ENCODE measurements at places on chromosomes 1 and 21. TPM values are rescaled to one million over a fixed set of nuclear protein-coding genes. Genes with fewer than 3 reads are reported as not detected.

DNA sequence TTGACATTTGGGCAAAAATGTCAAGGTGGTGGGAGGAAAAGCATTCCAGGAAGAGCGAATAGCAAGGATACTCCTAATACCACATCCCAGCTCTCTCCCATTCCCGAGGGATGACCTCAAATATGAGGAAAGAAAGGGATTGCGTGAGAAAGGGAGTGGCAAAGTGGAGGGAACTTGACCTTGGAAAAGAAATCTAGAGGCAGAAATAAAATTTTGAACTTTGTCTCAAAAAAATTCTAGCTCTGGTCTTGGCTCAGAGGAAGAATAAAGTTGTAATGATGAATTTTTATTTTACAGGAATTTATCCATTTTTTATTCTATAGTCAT, 127.8 kb downstream of the TBX19 start:
- H3K36me3 ChIP-seq = no peaks in the 10 kb centered on the region
- DNase-seq = peak; percentile 44
- H3K4me3 ChIP-seq = no peak overlapping the region
- H3K4me1 ChIP-seq = peaks cover 22% of the 10 kb centered on the region
- no peaks in the 10 kb centered on the region for H3K27me3 ChIP-seq

DNA sequence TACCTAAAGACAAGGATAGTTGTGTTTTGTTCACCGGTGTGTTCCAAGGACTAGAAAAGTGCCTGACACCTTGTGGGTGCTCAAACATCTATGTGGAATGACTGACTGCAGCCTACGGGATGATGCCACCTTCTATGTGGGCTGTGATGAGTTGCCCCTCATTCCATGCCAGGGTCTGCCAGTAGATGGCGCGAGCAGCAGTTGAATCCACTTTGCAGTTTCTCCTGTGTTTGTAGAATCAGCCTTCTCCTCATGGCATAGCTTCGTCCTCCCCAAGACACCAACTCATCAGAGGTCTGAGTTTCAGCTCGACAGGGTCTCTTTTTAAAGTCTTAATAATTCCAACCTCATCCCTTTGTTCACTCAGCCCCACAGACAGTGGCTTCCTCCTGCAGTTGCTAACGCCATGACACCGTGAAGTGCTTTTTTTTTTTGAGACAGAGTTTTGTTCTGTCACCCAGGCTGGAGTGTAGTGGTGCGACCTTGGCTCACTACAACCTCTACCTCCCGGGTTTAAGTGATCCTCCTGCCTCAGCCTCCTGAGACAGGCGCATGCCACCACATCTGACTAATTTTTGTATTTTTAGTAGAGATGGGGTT, 133.7 kb downstream of the CAPN8 start:
- H3K36me3 ChIP-seq = no peaks in the 10 kb centered on the region
- H3K27me3 ChIP-seq = peaks cover 24% of the 10 kb centered on the region
- peak; percentile 87 for DNase-seq
- H3K4me1 ChIP-seq = no peaks in the 10 kb centered on the region
- no peak overlapping the region for H3K4me3 ChIP-seq
- H3K27ac ChIP-seq = no peak overlapping the region

The TMCO4 gene
- 19.0 TPM for total RNA-seq

The ADGRL4 gene
- total RNA-seq = 0.21 TPM

The RGS4 gene
- not detected for total RNA-seq

The CDKN2C gene
- 2.8 TPM for total RNA-seq

The ENSA gene
- 294 TPM for total RNA-seq

The YBEY gene
- 26.7 TPM for total RNA-seq

The LY9 gene
- not detected for total RNA-seq

The SLAMF9 gene
- total RNA-seq = not detected

DNA sequence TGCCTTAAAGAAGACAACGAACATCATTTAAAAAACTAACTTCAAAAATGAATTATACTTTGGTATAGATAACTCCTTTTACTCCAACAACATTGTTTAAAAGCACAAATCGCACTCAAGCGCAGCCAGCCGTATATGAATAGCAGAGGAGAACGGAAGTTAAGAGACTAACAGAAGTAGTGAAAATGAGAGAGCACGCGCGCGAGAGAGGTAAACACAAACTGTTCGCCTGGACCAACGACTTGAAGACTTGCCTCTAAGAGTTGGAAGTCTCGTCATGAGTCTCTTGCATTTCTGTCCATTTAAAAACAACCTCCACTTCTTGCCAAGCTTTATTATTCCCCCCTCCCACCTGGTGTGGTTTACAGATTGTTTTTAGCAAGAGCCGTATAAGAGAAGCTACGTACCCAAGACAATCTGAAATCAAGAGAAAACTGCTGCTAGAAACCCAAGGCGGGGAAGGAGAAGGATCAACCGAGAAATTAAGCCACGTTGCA, 479 bp downstream of the SELENOF start:
- H3K4me1 ChIP-seq = peaks cover 34% of the 10 kb centered on the region
- H3K36me3 ChIP-seq = peaks cover 23% of the 10 kb centered on the region
- no peak overlapping the region for H3K4me3 ChIP-seq
- DNase-seq = peak; percentile 35

DNA sequence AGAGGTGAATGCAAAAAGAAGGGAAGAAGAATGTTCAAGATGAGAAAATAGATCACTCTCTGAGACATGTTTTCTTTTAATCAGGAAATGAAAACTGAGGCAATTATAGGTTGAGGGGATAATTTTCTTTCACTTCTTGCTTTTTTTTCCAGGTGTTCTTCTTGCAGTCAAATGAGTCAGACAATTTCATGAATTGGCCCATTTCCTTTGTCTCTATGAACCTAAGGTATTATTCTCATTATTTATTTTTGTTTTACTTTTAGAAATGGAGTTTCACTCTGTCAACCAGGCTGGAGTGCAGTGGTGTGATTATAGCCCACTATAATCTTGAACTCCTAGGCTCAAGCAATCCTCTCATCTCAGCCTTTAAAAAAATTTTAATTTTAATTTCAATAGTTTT, 3.5 kb upstream of the VASH2 start:
- DNase-seq = no peak
- H3K4me1 ChIP-seq = no peaks in the 10 kb centered on the region
- H3K27ac ChIP-seq = no peak overlapping the region
- no peak overlapping the region for H3K4me3 ChIP-seq
- H3K27me3 ChIP-seq = peaks cover 4% of the 10 kb centered on the region
- H3K36me3 ChIP-seq = no peaks in the 10 kb centered on the region

GRCh38 chr1:219422811-219423598, 189.9 kb downstream of the ZC3H11B start:
- H3K27ac ChIP-seq = no peak overlapping the region
- DNase-seq = peak; percentile 22
- H3K36me3 ChIP-seq = no peaks in the 10 kb centered on the region
- H3K4me3 ChIP-seq = no peak overlapping the region
- H3K4me1 ChIP-seq = no peaks in the 10 kb centered on the region
- peaks cover 80% of the 10 kb centered on the region for H3K27me3 ChIP-seq

DNA sequence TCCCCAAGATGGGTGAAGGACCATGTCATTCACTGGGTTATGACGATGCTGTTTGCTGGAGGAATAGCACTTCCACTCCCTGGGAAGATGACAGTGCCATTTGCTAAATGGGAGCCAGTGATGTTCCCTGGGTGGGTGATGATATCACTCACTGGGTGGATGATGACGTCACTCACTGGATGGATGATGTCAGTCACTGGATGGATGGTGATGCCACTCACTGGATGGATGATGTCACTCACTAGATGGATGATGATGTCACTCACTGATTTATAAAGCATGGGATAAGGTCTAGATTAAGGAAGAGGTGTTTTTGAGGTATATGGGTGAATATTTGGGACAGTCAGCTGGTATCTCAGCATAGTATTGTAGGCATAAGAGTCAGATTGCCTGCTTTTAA, 457.2 kb downstream of the AJAP1 start:
- no peaks in the 10 kb centered on the region for H3K36me3 ChIP-seq
- H3K4me3 ChIP-seq = no peak overlapping the region
- no peaks in the 10 kb centered on the region for H3K27me3 ChIP-seq
- H3K27ac ChIP-seq = no peak overlapping the region

DNA sequence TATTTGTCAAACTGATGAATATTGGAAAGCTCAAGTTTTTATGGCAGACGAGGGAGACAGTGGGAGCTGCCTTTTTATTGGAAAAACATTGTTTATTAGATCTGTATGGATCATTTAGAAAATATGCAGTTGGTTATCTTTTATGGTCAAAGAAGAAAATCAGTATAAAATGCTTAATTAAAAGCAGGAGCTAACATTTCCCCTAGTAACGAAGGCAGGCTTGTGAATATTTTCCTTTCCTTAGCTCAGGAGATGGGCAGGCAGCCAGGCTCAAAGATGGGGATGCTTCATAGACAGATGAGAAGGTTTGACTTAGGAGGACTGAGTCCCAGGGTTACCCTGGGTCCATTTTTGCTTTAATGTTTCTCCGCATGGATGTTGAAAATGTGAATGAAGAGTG, 26.0 kb downstream of the ROR1 start:
- H3K36me3 ChIP-seq = no peaks in the 10 kb centered on the region
- no peak overlapping the region for H3K4me3 ChIP-seq

The SLC2A1 gene
- total RNA-seq = 87.5 TPM

DNA sequence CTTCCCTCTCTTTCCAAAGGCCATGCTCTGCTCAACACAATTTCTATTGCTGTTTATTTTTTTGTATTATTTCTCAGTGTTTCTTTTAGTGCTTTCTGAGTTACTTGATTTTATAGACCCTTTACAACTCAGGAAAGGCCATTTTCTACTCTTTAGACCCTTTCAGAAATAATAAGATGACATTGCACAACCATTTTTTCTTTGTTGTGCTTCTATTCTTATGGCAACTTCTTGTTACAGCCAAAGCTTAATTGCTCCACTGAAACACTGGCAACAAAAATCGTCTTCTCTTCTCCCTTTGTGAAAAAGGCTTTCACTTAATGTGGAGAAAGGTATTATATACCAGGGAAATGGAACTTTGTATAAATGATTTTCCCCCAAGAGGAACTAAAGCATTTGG, 39.0 kb upstream of the SAMSN1 start:
- H3K27me3 ChIP-seq = no peaks in the 10 kb centered on the region
- no peak overlapping the region for H3K4me3 ChIP-seq
- H3K4me1 ChIP-seq = no peaks in the 10 kb centered on the region

The TTLL7 gene
- 2.0 TPM for total RNA-seq

The TNN gene
- total RNA-seq = not detected

The KRTAP22-1 gene
- total RNA-seq = not detected

- H3K36me3 ChIP-seq = peaks cover 16% of the 10 kb centered on the region
- peak; percentile 83 for DNase-seq
- H3K27ac ChIP-seq = peak overlapping the region; percentile 41
- H3K4me3 ChIP-seq = peak overlapping the region; percentile 50
These were observed 13.6 kb downstream of the EVA1C start for GRCh38 chr21:32426066-32426465.

The CD84 gene
- not detected for total RNA-seq

DNA sequence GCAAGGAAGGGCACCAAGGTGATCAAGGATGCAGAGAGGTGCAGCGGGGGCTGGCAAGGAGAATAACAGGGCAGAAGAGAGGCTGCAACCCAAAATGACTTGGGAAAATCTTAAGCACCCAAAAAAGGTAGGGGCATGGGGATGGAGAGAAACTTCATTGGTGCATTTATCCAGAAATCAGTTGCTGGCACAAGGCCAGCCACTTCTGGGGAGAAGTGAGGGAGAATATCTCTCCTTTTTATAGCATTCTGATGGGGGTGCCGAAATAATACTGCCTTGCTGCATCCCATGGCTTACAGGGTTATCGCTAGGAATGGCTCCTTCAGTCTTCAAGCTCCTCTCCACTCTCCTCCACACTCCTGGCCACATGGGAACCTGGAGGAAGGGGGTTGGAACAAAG, 47.9 kb downstream of the SUSD4 start:
- H3K36me3 ChIP-seq = peaks cover 6% of the 10 kb centered on the region
- no peaks in the 10 kb centered on the region for H3K4me1 ChIP-seq
- no peak overlapping the region for H3K27ac ChIP-seq
- peak; percentile 24 for DNase-seq

The BCAN gene
- 0.37 TPM for total RNA-seq

- DNase-seq = no peak
- no peak overlapping the region for H3K27ac ChIP-seq
- H3K36me3 ChIP-seq = peaks cover 7% of the 10 kb centered on the region
- no peaks in the 10 kb centered on the region for H3K27me3 ChIP-seq
These were observed 4.1 kb upstream of the TMEM52 start for GRCh38 chr1:1922956-1923833.

The CYP2J2 gene
- total RNA-seq = 0.42 TPM

- H3K27me3 ChIP-seq = no peaks in the 10 kb centered on the region
- DNase-seq = no peak
- H3K36me3 ChIP-seq = no peaks in the 10 kb centered on the region
- H3K4me3 ChIP-seq = no peak overlapping the region
- peaks cover 5% of the 10 kb centered on the region for H3K4me1 ChIP-seq
These were observed 34.9 kb upstream of the LYPD8 start for GRCh38 chr1:248790456-248790855.

The TNFRSF1B gene
- total RNA-seq = not detected

DNA sequence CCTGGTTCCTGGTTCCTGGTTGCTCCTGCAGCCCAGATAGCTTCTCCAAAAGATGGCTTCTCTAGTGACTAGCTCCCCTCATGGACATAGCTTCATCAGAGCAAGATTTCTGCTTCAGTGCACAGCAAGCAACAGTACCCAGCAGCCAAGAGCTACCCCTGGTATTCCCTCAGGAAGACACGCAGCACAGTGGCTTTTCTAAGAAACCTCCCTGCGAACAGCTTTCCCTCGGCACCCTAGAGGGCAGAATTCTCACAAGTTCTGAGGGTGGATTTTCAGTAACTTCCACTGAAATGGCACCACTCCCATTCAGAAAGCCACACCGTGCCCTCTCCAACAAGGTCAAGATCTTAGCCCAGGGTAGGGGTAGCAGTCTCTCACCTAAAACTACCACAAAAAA, 128.2 kb downstream of the EIF4G3 start:
- peaks cover 12% of the 10 kb centered on the region for H3K4me1 ChIP-seq
- no peak overlapping the region for H3K4me3 ChIP-seq
- H3K27me3 ChIP-seq = no peaks in the 10 kb centered on the region
- no peak overlapping the region for H3K27ac ChIP-seq
- peaks cover 18% of the 10 kb centered on the region for H3K36me3 ChIP-seq

The FASLG gene
- total RNA-seq = not detected

The AMY1A gene
- total RNA-seq = not detected

The MCOLN2 gene
- 3.1 TPM for total RNA-seq

The KIF21B gene
- total RNA-seq = 9.5 TPM

GRCh38 chr21:39182016-39182415, 1.2 kb downstream of the PSMG1 start:
- H3K4me1 ChIP-seq = peaks cover 31% of the 10 kb centered on the region
- H3K4me3 ChIP-seq = peak overlapping the region; percentile 99
- H3K27ac ChIP-seq = peak overlapping the region; percentile 95
- peak; percentile 11 for DNase-seq
- H3K36me3 ChIP-seq = peaks cover 48% of the 10 kb centered on the region

- H3K27me3 ChIP-seq = peaks cover 21% of the 10 kb centered on the region
- H3K36me3 ChIP-seq = no peaks in the 10 kb centered on the region
- H3K4me1 ChIP-seq = no peaks in the 10 kb centered on the region
- no peak overlapping the region for H3K4me3 ChIP-seq
- no peak for DNase-seq
These were observed 7.9 kb upstream of the AQP10 start for GRCh38 chr1:154313066-154313356.

The CYP4B1 gene
- total RNA-seq = 5.9 TPM

DNA sequence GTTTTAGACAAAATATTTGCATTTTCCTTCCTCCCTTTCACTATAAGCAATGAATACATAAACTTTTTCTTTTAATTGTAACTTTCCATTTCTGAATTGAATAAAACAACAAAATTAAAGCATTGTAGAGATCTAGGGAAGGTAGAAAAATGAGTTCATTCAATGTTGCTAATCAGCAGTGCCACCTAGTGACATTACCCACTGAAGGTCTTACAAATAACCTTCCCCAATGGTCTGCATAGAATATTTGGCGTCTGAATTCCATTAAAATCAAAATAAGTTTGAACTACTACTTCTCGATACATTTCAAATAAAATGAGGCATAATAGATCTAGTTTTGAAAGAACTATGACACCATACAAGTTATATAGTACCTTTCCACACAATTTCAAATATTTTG, 19.6 kb downstream of the FH start:
- no peak overlapping the region for H3K27ac ChIP-seq
- no peaks in the 10 kb centered on the region for H3K27me3 ChIP-seq
- peaks cover 87% of the 10 kb centered on the region for H3K36me3 ChIP-seq
- H3K4me1 ChIP-seq = no peaks in the 10 kb centered on the region
- peak; percentile 65 for DNase-seq
